ENCODE measurements at places on chromosomes 3 and 15.

DNA sequence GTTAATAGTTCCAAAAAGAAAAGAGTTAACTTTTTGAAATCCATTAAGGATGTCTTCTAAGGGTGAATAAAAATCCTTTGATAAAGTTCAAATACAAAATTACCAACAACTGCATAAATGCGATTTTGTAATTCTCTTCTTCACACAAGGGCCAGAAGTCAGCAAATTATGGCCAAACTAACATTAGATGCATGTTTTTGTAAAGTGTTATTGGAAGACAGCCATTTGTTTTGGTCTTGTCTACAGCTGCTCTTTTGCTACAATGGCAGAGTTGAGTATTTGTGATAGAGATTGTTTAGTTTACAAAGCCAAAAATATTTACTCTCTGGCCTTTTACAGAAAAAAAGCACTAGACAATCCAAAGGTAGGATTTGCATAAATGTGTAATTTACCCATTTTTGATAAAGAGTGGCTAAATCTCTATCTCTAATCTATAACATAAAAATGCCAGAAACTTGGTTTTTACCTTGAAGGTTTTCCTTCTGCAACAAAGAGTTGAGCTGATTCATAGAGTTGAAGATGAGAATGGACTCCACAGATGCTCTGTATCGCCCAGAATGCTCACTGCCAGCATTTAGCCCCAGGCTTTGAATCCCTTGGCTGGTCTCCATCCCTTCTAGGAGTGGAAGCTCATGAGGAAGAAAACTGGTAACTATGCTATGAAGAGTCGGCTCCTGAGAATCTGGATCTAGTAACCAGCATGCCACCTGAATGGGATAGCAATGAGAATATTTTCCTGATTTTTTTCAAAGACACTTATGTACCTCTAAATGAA lies 64.5 kb downstream of the POLQ start:
- DNase-seq, result no peak

GRCh38 chr3:33364531-33365128 lies 75.6 kb downstream of the UBP1 start:
- DNase-seq, result peak; percentile 21

DNA sequence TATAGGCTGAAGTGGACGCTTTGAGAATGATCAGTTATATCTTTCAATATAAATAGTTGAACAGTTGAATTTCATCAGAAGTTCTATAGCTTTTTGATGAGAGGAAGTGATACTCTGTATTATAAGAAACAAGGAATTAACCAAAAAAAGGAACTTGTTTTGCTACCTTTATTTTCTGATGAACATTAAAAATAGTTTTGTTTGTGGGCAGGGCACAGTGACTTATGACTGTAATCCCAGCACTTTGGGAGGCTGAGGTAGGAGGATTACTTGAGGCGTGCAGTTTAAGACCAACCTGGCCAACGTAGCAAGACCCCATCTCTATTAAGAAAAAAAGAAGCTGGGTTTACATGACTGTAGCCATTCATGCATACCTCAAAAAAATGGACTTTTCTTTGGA lies 16.7 kb downstream of the BLOC1S6 start:
- DNase-seq, result no peak

- DNase-seq, result no peak
Observed at GRCh38 chr3:190426806-190427507, 22.7 kb downstream of the TMEM207 start.

GRCh38 chr3:33439546-33440327 lies 468 bp downstream of the UBP1 start:
- DNase-seq, result peak; percentile 27

- no peak for DNase-seq
Observed at GRCh38 chr3:150174179-150174578, 203.5 kb upstream of the PFN2 start.

Measured in A172 (cell line).